ENCODE measurements at places on chromosomes 2 and 18.
A peak's percentile ranks its signal among the peaks of the same experiment; 100 is the strongest.

GRCh38 chr2:196206804-196207203 is 35.4 kb upstream of the STK17B start:
- no peak for DNase-seq

DNA sequence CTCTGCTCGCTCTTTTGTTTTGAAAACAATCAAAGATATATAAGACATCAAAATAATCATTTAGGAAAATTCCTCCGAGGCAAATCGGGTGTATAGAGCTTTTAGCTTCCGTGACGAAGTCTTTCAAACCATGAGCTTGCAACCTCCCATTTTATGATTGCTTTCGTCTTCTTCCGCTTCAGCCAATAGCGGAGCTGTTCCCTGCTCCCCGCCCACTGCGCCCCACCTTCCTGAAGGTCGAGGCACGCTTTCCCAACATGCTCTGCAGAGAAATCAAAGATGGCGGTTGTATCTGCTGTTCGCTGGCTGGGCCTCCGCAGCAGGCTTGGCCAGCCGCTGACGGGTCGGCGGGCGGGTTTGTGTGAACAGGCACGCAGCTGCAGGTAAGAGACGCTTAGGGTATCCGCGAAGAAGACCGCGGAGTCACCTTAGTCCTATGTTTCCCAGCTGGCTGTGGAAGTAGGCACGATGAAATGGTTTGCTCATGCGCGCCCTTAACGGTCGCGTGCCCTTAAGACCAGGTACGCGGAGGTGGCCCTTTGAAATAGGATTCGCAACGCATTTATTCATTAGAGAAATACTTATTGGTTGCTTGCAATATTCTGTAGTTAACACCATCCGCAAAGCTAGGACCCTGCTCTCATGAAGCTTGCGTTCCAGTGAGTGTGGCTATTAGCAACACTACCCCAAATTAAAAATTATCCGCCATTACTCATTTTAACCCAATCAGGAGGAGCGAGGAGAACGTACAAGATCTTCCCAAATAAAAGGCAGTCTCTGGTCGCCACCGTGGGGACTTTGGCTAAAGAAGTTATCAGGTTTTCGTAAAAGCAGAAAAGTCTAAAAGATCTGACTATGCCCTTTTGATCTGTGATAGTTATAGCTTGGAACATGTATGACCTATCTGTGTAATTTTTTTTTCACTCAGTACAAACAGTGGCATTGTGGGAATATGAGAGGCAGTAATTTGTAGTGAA is at the start of gene PTCD3:
Gene PTCD3, plus strand, starts transcription at position 267 of the 977 bp plus-strand sequence. Its CDS starts 13 bp downstream, at position 280.
- DNase-seq = peak; percentile 72

- no peak for DNase-seq
Measured at GRCh38 chr2:177306550-177306949, 42.0 kb upstream of the NFE2L2 start.

GRCh38 chr2:222174450-222174849 is 124.3 kb downstream of the PAX3 start:
- no peak for DNase-seq

GRCh38 chr18:46031741-46032140 is 40.3 kb downstream of the PSTPIP2 start:
- no peak for DNase-seq

DNA sequence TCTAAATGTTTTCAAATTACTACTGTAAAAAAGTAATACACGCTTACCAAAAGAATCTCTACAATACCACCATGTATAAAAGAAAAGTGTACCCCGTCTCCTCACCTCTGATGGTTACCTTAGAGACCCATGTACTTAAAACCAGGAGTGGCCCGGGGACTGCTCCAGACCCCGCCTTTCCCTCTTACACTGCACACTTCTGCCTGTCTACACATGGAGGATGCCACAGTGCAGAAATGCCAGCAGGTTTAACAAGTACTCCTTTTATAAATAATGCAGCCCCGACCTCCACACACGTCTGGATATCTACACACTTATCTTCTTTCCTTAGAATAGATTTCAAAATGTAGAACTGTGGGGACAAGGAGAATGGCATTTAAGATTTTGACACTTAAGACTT is 5.3 kb downstream of the HDAC4 start:
- DNase-seq = no peak

DNA sequence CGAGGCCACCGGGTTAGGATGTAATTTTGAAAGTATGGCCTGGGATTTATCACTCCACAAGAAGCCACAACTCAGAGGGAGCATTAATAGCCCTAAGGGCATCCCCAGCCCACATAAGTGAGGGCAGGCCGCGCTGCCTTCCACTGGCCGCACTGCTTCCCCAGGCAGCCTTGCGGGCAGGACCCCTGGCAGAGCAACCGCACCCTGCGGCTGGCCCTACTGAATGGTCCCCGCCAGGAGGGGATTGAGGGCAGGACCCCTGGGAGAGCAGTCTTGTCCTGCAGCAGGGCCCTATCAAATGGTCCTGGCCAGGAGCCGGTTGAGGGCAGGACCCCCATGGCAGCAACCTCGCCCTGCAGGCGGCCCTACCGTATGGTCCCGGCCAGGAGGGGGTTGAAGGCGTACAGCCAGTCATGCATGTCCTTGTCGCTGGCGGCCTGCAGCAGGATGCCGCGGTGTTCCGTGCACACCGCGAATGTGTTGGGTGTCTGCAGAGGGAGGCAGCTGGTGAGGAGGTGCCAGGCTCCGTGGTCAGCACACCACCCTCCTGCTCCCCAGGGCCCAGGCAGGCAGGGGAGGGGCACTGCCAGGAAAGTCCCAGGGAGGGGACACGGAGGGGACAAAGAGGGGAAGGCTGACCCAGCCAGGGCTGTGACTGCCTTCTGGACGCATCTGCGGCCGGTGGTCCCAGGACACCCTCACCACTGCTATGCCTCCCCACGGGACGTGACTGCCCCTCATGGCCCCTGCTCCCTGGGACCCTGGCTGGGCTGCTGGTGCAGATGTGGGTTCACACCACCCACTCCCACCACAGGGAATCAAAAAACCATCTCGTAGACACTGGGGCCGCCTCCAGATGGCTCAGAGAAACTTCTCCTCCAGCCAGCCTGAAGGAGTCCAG is 26.3 kb downstream of the AQP12A start:
- DNase-seq = no peak

DNA sequence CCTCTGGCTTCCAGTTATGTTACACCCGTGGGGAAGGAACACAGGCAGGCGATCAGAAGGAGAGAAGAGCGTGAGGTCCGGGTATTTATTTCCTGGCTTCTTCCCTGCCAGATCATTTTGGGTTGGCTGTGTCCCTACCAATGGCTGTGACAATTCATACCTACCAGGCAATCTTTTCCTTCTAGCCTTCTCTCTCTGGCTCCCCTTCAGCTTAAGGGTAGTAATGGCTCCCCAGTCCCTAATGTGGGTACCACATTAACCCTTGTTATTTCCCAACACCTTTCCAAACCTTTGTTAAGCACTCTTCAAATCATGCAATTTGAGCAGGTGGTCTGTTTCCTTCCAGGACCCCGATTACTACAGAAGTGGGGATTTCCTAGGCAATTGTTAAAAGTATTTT is 78.8 kb upstream of the LYPD6B start:
- DNase-seq = no peak
